HCT116 (cell line): ENCODE measurements at places on chromosomes 13 and 19. TPM values are rescaled to one million over a fixed set of nuclear protein-coding genes. Genes with fewer than 3 reads are reported as not detected.

HCN2 gene
- total RNA-seq: 2.4 TPM

- DNase-seq: no peak
- peak overlapping the region; percentile 64 for H3K4me3 ChIP-seq
- H3K36me3 ChIP-seq: no peaks in the 10 kb centered on the region
- H3K4me1 ChIP-seq: peaks cover 23% of the 10 kb centered on the region
- H3K27ac ChIP-seq: no peak overlapping the region
Observed at GRCh38 chr13:27920677-27921420, 1.0 kb downstream of the PDX1 start.

- no peak overlapping the region for H3K27ac ChIP-seq
- DNase-seq: no peak
- no peak overlapping the region for H3K4me3 ChIP-seq
- H3K4me1 ChIP-seq: no peaks in the 10 kb centered on the region
Observed at GRCh38 chr19:30886222-30886621, 463.0 kb downstream of the TSHZ3 start.

- no peaks in the 10 kb centered on the region for H3K36me3 ChIP-seq
- no peaks in the 10 kb centered on the region for H3K4me1 ChIP-seq
- no peak overlapping the region for H3K4me3 ChIP-seq
- peaks cover 6% of the 10 kb centered on the region; the same call in 1 of the 2 replicates for H3K27me3 ChIP-seq
Observed at GRCh38 chr13:112066624-112067004, 335 bp upstream of the SOX1 start.

GRCh38 chr19:19324059-19324770, 3.6 kb downstream of the MAU2 start:
- DNase-seq: no peak
- H3K27me3 ChIP-seq: no peaks in the 10 kb centered on the region
- peaks cover 12% of the 10 kb centered on the region; the same call in 1 of the 2 replicates for H3K36me3 ChIP-seq
- no peak overlapping the region for H3K4me3 ChIP-seq
- peaks cover 5% of the 10 kb centered on the region for H3K4me1 ChIP-seq
- H3K27ac ChIP-seq: no peak overlapping the region

DNAJC15 gene
- total RNA-seq: 10.8 TPM

GRCh38 chr19:34999498-35000337, at the start of gene GRAMD1A:
Gene GRAMD1A (plus strand): TSS chr19:35000323. CDS start chr19:35000479, 156 bp downstream.
- DNase-seq: peak; percentile 49
- peak within 1 kb of the TSS; percentile 86 for H3K27ac ChIP-seq
- no peaks in the 10 kb centered on the region; the same call in 1 of the 2 replicates for H3K36me3 ChIP-seq
- H3K27me3 ChIP-seq: no peaks in the 10 kb centered on the region
- peak within 1 kb of the TSS; percentile 66 for H3K4me3 ChIP-seq
- H3K4me1 ChIP-seq: peaks cover 14% of the 10 kb centered on the region; the same call in 1 of the 2 replicates

DNA sequence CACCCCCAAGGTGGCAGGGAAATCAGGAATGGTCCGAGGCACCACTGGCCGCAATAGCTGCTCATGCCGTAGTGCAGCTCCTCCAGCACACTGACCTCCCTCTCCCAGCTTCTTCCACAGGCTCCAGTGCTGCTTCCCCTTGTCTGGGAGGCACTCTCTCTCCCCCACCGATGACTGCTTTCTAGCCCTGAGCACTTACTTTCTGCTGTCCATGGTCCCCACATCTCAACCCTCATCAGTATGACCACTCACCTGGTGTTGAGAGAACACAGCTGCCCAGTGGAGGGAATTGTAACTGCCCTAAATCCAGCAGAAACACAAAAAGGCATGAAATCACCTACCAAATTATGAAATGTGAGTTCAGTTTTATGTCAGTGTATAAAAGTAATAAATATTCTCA, 28.9 kb upstream of the TPP2 start:
- H3K4me3 ChIP-seq: no peak overlapping the region
- no peak for DNase-seq
- H3K27ac ChIP-seq: no peak overlapping the region
- H3K4me1 ChIP-seq: no peaks in the 10 kb centered on the region
- H3K27me3 ChIP-seq: peaks cover 53% of the 10 kb centered on the region

GZMM gene
- total RNA-seq: 0.59 TPM

DNA sequence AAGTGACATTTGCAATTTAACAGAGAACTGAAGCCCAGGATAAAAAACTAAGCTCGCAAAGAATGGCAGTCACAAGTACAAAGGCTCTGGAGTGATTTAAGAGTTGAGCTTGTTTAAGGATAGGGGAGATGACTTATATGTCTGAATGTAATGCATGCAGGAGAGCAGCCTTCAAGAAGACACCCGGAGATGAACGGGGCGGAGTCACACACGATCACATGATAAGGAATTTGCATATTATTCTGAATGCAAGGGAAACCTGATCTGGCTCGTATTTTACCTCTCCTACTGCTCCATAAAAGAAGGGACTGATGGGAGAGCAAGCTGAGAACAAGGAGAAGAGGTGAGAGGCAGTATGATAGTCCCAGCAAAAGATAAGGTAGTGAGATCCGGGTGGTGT, 12.9 kb downstream of the TBC1D4 start:
- H3K27ac ChIP-seq: no peak overlapping the region
- H3K36me3 ChIP-seq: no peaks in the 10 kb centered on the region
- 0 out of 2 replicates have a peak, but pooled peaks cover 3% of the 10 kb centered on the region for H3K4me1 ChIP-seq
- no peak for DNase-seq
- H3K27me3 ChIP-seq: no peaks in the 10 kb centered on the region
